ENCODE measurements at places on chromosomes 7 and 10.
A peak's percentile ranks its signal among the peaks of the same experiment; 100 is the strongest.

DNA sequence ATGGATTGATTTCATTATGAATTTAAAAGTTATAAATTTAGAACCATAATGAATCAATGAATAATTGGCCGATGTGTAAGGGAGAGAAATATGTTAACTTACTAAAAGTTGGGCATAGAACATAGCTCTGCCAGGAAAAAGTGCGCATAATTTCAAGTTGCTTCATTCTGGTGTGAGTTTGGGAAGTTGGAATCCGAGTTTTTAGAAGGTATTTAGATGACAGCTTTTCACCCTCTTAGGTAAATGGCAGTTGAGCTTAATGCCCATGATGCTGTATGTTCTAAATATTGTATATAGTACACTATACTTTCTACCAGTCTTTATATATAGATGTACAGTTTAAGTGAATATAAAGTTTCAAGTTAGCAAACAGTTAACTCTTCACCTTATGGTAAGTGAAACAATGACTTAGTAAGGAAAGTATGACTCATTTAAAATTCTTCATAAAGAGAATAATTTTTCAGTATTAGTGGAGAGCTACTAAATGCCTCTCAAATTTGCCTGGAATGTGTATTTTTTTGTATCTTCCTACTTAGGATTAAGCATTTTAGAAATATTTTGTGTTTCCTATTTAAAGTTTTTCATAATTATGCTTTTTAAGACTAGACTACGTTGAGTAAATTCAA, 1.6 kb downstream of the C1GALT1 start:
- DNase-seq = no peak

- DNase-seq = no peak
Measured at GRCh38 chr10:26219676-26220075, 3.1 kb downstream of the GAD2 start.

DNA sequence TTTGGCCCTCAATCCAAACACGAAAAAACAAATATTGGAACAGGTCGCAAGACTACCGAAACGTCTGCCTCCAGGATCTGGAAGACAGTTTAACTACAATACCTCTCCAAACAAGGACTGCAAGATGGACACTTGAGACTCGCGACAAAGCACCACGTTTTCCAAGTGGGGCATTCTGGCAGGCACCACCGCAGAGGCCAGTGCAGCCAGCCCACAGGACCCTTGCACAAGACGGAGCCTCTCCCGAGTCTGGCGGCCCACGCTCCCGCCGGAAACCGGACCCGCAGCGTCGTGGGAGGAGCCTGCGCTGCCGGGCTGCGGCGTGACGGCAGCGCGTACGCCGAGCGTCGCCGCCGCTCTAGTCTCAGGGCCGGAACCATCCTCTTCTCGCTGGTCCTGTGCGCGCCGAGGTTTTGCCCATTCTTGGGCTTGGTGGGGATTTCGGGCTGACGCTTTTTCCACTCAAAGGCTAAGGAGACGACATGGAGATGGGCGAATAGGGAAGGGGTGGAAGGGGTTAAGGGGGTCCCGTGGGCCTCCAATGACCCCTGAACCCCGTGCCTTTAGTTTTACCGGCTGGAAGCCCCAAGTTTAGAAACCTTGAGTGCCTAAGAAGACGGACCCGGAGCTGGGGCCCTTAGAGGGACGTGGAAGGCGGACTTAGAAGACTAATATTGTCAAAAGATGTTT, at the start of gene ORC5:
Gene ORC5, minus strand, starts transcription at position 283 of the 690 bp plus-strand sequence. Its CDS starts 109 bp downstream, at position 174.
- peak; percentile 80 for DNase-seq

DNA sequence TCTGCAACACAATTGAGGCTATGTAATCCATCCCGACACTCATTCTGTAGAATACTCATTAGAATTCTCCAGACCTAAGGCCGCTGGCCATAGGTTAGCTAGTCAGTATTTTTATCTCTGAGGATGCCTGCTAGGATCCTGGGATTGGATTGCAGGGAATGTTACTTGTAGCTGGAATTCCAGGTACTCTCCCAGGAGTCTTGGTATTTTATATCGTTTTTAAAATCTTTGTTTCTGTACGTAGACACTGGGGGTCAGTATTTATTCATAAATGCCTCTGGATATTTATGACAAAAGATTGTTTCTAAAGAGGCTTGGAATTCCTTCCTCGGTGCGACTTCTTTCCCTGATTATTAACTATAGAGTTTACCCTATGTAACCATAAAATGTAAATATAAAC, 40.1 kb downstream of the BPGM start:
- no peak for DNase-seq

- no peak for DNase-seq
Measured at GRCh38 chr10:36253731-36254130, 611.6 kb upstream of the FZD8 start.

DNA sequence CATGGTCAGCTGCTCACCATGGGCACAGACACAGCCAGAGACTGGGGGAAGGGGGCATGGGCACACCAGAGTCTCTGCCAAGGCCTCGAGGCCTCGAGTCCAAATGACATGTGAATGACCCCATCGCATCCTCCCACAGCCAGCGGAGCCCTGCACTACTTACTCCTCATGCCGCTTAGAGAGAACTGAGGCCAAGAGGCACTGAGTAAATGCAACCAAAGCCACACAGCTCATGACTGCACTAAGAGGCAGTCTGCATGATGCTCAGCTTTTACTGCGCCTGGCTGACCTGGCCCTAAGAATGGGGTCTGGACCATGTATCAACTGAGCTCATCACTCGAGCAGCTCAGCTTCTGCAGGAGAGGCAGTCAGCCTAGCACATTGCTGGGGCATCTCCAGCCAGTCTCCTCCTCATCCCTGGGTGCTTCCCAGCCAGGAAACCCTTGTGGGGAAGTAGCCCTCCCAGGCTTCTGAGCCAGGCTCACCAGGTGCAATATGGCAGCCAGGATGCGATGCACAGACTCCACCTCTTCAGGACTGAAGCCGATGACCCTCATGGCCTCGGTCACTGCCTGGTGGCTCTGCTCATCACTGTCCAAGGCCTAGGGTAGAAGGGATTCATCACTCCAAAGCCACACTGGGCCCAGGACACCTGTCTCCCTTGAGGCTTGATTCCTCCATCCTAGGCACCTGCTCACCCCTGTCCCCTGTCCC, 7.5 kb downstream of the MYO1G start:
- DNase-seq = no peak

DNA sequence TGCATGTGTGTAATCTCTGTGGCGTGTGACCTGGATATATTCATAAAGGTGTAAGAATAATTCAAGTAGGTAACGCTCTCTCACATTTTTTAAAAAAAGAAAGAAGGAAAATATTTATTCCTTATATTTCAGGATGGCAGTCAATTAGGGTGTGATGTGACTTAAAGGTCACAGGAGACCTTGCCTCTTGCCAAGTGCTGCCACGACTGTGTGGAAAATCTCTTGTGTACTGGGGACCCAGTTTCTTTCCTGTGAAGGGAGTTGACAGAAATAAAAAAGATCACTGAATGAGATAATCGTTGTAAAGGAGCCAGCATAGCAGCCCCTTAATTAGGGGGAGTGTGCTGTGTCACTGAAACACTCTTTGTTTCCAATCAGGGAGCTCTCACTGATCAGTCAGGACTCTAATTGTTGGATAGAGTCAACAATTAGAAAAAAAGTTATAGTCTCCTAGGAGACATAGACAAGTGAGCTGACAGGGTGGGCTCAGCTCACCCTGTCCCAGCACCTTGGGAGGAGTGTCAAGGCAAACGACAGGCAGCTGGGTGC, 31.1 kb downstream of the PTPRE start:
- DNase-seq = no peak

DNA sequence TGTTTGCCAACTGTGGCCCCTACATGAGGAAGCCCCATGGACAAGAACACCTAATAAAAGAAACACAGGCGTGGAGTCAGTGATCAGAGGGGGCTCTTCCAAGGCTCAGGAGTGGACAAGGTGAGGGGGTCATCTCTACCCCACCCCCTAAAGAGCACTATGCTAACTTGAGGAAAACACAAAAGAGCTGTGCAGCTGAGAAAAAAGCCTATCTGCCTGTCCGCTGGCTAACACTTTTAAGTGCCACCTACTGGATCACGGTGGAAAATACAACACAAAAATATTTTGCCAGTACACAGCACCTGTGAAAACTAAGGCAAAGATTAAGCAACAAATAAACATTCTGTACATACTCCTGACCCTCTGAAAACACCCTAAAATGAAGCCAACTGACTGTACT, 53.1 kb upstream of the COBL start:
- DNase-seq = peak; percentile 17

DNA sequence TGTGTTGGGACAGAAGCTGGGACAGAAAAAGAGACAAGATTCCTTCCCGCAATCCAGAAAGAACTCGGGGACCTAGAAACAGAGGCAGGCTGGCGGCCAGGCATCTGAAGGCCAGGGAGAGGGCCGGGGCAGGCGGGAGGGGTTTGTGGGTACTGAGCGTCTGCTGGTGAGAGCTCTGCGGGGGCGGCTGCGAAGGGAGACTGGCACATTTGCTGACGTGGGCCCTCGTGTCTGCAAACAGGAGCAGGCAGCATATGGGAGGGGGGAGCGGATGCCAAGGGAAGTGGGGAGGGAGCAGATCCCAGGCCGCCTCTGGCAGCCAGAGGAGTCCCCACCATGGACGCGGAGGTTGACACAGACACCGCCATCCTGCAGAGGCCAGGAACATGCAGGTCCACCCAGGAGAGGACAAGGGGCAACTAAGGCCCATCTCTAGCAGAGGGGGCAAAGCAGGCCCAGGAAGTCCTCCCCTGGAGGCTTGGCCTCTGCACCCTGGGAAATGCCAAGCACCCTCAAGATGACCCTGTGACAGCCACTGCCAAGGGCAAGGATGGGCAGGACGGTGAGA, 32.2 kb downstream of the KCNH2 start:
- no peak for DNase-seq

- no peak for DNase-seq
Measured at GRCh38 chr10:104300002-104300735, 31.2 kb downstream of the GSTO2 start.

GRCh38 chr10:7635408-7636125, 31.2 kb downstream of the ITIH5 start:
- peak; percentile 59 for DNase-seq

DNA sequence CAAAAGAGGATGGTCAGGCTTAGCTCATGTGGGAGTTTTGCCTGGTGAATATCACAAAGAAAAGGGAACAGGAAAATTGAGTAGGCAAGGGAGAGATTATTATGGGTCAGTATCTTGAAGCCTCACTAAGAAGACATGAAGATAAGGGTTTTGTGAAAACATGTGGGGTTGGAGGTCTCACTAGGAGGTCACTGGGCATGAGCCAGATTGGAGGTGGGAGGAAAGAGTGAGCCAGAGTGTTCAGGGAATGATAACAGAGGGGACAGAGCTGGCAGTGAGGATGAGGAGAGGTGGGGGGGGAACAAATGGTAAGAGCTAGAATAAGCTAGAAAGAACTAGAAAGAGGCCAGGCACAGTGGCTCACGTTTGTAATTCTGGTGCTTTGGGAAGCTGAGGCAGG, 374.3 kb downstream of the GRID1 start:
- DNase-seq = no peak

GRCh38 chr10:99555371-99555770, 22.6 kb downstream of the NKX2-3 start:
- peak; percentile 59 for DNase-seq

DNA sequence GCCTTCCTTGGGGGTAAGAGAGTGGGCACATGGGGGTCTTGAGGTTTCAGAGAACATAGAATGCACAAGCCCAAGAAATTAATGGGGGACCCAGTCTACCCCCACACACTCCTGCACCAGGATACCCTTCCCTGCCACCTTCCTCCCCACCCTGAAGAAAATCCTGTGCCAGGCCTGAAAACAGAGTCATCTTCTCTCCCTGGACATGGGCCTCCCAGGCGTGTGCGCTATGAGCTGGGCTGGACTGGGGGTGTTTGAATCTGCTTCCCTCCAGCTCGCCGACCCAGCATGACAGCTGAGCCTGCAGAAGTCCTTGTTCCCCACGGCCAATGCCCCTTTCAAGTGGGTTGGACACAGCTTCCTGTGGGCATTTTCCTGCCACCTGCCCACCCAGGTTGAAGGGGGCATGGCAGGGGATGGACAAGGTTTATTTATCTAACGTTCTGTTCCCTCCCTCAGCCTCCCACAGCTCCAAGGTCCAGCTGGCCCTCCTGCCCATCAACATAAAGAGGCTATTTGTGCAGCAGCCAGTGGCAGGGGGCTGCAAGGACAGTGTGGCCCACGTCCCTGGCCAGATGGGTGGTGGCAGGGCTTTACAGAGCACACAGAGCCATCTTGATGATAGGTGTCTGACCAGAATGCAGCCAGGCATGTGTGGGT, 141.0 kb downstream of the SH3PXD2A start:
- DNase-seq = no peak

DNA sequence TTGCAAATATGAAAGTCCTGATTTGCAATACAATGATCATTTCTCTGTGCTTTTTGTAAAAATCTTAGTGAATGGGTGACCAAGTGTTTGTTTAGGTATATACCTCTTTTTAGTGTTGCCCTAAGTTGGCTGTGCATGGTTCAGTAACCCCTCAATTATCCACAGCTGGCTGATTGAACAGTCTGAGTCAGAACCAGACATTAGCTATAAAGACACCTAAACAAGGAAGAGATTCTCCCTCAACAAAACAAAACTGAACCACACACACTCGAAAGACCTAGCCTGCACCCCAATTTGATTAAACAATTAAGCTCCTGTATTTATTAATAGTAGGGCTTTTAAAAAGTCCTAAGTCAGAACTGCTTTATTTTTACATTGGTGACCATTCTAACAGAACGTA, 2.8 kb downstream of the RSBN1L start:
- no peak for DNase-seq

- DNase-seq = no peak
Measured at GRCh38 chr7:135790371-135790977, 41.9 kb upstream of the FAM180A start.

- no peak for DNase-seq
Measured at GRCh38 chr7:106657085-106657991, 3.6 kb downstream of the CCDC71L start.

GRCh38 chr10:88813200-88813599, 10.7 kb downstream of the LIPM start:
- no peak for DNase-seq

DNA sequence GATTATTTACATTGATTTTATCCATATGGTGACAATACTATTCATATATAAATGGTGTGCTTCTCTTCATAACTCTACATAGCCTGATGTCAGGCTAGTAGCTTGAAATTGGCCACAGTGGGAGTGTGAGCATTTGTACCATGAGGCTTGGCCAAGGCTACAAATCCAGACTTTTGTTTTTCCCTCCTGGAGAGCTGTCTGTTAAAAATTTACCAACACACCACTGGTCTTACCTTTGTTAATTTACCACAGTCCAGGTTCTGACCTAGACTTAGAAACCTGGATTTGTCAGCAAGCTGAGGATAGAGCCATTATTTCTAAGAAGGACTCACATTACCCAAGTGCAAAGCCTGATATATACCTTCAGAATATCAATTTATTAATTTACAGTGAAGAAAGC, 45.5 kb upstream of the ATRNL1 start:
- DNase-seq = no peak

Data from ELF-1 (cell line).